ENCODE measurements at places on chromosomes 1 and 21. TPM values are rescaled to one million over a fixed set of nuclear protein-coding genes. Genes with fewer than 3 reads are reported as not detected.

CYP4A22 gene
- not detected for total RNA-seq

ATAD3C gene
- total RNA-seq, result 9.5 TPM

ZFP69 gene
- 1.3 TPM for total RNA-seq

PLA2G5 gene
- 0.19 TPM for total RNA-seq

ACTA1 gene
- total RNA-seq, result not detected

WNT3A gene
- not detected for total RNA-seq

LAX1 gene
- 1.0 TPM for total RNA-seq

CTSS gene
- 10.4 TPM for total RNA-seq

CYP4A11 gene
- total RNA-seq, result 0.28 TPM

DNA sequence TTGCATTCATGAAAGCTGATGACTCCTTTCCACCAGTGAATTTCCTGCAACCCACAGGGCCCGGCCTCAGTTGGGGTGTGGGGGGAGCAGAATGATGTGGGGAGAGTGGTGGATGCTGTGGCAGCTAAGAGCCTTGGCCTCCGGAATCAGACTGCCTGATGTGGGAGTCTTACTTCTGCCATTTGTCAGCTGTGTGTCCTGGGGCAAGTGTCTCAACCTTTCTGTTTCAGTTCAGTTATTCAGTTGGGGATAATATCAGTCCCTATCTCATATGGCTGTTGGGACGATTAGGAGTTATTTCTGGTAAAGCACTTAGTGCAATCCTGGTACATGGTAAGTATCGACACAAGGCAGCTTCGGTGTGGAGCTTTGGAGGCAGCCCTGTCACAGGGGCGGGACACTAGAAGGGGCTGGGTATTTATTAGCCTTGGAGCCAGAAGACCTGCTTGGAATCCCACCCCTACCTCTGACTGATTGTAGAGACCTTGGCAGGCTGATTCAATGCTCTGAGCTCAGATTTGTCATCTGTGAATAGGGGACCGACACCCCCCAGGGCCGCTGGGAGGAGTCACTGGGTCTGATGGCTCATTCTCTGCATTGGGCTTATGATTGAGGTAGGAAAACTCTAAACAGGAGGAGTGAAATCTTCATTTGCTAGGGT lies 19.6 kb downstream of the ARHGEF10L start:
- no peak for DNase-seq

- no peak for DNase-seq
Observed at GRCh38 chr1:179714159-179714558, 28.9 kb upstream of the FAM163A start.

- DNase-seq, result no peak
Observed at GRCh38 chr1:211947396-211948295, 87.7 kb downstream of the INTS7 start.

GRCh38 chr21:25999921-26000582 lies 170.5 kb downstream of the APP start:
- no peak for DNase-seq

GRCh38 chr1:24206516-24207394 lies 19.7 kb upstream of the IFNLR1 start:
- DNase-seq, result no peak

DNA sequence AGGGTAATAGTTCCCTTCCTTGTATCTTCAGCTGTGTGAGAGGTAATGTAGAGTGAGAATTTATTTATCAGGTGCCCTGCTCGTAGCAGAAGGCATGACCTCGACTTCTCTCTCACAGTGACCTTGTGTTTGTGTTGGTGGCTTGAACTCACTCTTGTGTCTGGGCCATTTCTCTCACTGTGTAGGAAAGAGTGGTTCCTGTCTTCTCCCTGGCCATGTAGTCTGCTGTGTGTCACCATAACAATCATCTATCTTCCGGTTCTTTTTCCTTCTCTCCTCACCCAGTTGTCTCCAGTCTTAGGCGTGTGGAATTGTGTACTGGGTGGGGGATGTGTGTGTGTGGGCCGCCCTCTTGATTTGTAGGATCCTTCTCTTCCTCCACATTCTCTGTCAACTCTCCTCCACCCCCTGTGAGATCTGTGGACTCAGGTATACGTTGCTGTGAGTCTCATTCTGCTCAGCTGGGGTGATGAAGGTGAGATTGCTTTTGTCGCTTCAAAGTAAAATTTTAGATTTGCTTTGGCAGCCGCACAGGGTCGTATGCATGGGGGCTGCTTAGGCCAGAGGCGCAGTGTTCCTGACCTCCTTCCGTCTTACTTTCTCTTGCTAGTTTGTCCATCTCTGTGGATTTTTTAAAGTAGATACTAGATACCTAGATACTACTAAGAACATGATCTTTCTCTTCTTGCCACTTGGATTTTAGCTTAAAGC lies 31.6 kb downstream of the MAPKAPK2 start:
- DNase-seq, result no peak

Measured in pancreas (tissue), 10 donors.